ENCODE measurements at places on chromosomes 16 and 17.

GRCh38 chr16:55824473-55825000 is 8.4 kb downstream of the CES1 start:
- DNase-seq = no peak

DNA sequence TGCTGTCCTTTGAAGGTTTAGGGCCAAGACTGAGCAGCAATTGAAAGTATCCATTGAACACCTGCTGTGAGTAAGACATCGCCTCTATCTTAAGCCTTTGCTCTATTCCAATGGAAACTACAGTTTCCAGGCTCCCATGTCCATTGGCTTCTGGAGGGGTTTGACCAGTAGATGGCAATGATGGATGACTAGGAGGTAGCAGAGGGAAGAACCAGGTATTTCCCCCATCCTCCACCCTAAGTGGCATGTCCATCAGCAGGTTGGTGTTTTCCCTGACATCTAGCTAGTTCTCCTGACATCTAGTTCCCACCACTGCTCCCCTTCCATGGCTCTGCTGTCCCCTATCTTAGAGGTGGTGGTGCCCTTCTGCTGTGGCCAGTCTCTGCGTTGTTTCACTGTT is 58.7 kb downstream of the CENPV start:
- no peak for DNase-seq

GRCh38 chr17:72169823-72170222 is 49.0 kb downstream of the SOX9 start:
- DNase-seq = no peak

DNA sequence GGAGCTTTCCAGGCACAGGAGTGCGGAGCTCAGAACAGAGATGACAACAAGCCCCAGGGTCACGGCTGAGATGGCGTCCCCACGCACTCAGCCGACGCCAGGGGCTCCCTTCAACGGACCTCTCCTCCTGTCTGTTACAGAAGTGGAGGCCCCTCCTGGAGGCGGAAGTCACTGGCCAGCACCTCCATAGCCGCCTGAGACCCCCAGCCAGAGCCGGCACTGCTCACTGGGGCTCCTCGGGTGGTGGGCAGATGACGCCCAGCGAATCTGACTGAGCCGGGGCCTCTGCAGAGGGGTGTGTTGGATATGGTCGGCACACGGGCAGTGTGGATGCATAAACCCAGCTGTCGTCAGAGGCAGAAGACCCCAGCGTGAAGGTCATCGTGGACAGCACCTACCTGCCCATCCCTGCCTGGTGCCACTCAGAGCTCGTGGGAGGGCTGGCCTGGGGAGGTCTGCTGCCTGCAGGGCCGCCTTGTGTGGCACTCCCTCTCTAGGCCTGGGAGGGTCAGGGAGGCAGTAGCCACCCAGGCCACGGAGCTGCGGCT is 20.0 kb downstream of the NDUFAF8 start:
- no peak for DNase-seq

GRCh38 chr17:36675250-36675649 is 73.9 kb downstream of the MRM1 start:
- DNase-seq = no peak

GRCh38 chr16:6446370-6446769 is 886.3 kb upstream of the RBFOX1 start:
- DNase-seq = no peak

- no peak for DNase-seq
Measured at GRCh38 chr16:81567987-81568748, 123.6 kb downstream of the CMIP start.

DNA sequence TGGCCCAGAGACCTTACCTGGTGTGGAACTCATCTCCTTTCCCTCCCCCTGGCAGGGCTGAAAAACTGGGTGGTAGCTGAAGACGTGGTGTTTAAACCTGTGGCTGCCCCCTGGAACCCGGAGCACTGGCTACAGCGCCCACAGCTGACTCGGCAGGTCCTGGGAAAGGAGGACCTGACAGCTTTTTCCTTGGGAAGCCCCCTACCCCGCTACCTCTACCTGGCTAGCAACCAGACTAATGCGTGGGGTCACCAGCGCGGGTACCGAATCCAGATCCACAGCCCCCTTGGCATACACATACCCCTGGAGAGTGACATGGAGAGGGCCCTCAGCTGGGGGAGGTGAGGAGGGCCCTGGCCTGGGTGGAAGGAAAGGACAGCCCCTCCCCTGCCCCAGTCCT is 2.0 kb upstream of the AOC3 start:
- no peak for DNase-seq

DNA sequence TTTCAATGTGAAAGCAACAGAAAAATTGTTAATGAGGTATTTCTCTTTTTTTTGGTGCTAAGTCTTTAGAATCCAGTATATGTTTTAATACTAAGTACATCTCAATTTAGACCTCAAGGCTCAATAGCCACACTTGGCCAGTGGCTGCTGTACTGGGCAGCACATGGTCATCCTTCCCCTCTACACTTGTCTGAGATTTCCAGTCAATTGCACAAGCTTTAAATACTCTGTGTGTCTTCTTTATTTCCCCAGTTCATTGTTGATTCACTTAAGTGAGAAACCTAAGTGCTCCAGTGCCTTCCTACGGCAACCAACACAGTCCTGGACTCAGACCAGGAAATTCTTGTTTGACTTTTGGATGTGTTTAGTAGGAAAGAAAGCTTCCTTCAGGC is 62.2 kb downstream of the TNRC6C start:
- DNase-seq = no peak

GRCh38 chr16:17078931-17079631 is 391.7 kb downstream of the XYLT1 start:
- DNase-seq = no peak

GRCh38 chr16:17475104-17475503 is 4.3 kb upstream of the XYLT1 start:
- no peak for DNase-seq

DNA sequence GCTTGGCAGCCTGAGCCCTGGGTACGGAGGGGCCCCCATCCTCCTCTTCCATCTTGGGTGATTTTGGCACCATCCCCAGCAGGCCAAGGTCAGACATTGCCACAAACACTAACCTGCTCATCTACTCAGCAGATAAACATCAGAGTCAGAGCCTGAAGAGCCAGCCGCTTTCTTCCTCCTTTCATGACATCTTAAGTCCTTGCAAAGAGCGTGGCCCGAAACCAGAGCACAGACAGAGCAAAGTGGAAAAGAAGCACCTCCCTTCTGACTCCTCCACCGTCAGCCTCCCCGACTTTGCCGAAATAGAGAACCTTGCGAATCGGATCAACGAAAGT is 60.4 kb upstream of the RPH3AL start:
- DNase-seq = no peak

GRCh38 chr16:84048871-84049270 is 6.3 kb upstream of the SLC38A8 start:
- no peak for DNase-seq

- no peak for DNase-seq
Measured at GRCh38 chr16:80576343-80576912, 35.6 kb downstream of the DYNLRB2 start.

- no peak for DNase-seq
Measured at GRCh38 chr16:89847051-89847939, 19.0 kb downstream of the SPIRE2 start.

DNA sequence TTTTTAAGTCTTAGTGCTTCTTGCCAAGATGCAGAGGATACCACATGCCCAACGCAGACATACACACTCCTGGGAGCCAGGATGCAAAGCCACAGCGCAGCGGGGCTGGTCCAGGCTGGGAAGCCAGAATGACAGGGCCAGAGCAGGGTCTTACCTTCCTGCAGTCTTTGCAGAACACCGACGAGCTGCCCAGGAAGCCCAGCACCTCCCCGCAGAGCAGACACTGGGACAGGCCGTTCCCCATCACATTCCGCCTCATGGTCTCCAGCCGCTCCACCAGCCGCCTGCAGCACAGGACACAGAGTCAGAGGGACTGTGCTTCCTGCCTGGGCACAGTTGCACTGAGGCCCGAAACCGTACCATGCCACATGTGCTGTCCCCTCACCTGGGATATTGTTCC is 33.3 kb downstream of the RPH3AL start:
- no peak for DNase-seq

DNA sequence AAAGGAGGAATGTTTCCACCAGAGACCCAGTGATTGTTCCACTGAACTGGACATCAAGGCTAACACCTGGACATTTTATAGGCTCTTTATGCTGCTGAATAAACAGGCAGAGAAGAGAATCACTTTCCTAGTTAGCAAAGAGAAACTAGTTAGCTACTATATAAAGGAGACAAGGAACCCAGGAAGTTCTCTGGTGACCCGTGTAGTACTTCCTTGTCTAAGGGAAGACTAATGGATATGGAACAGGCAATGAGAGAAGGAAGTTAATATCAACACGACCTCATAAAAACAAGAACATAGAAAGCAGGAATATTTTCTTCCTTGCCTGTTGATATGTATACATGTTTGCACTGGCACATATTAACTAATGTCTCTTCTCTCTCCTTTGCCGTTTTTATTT is 30.8 kb upstream of the RPL38 start:
- DNase-seq = no peak

GRCh38 chr16:88800277-88800592 is 3.4 kb upstream of the CDT1 start:
- DNase-seq = no peak

- no peak for DNase-seq
Measured at GRCh38 chr17:32520104-32520701, 33.4 kb downstream of the CDK5R1 start.

- DNase-seq = no peak
Measured at GRCh38 chr17:27217631-27218030, 76.3 kb upstream of the WSB1 start.

DNA sequence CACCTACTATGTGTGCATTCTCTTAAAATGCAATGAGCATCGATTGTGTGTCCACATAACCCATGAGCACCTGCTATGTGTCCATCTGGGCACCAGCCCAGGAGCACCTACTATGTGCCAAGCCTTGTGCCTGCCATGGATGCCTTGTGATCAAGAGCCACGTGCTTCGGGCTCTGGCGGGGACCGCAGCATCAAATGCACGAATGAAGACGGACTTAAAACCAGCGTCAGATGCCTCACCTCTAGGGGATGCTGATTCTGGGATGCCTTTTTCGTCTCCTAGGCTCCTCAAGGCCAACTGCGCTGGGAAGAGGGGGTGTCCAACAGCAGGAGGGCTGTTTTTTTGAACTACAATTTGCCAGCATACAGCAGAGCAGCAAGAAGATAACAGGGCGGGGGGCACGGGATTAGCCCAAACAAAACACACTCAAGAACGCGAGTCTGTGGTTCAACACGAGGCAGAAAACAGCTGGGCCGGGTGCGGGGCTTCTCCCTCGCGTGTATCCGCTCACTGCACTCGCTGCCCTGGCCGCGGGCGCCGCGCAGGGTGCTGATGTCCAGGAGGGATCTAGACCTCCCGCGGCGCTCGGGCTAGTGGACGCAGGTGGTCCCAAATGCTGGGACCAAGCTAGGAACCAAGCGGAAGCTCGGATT is 1.2 kb upstream of the GLIS2 start:
- no peak for DNase-seq

- no peak for DNase-seq
Measured at GRCh38 chr17:19317359-19318095, 45.0 kb downstream of the B9D1 start.

- no peak for DNase-seq
Measured at GRCh38 chr17:19867079-19867328, 732 bp downstream of the ULK2 start.

DNA sequence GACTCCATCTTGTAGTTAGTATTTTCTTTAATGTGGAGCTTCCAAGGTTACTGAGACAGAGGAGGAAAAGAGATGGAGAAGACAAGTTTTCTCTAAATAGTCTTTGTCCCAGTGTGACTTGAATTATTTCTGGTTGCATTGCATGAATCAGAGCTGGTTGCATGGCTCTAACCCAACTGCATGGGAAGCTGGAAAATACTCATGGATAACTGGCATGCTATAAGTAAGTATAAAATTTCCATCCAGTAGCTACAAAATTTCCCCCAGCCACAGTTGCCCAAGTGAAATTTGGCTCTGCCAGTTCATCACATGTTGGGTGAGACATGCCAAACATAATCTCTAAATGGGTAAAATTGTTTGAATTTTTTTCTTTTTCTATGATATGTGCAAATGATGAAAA is 1161.5 kb downstream of the CDH11 start:
- no peak for DNase-seq
